Activated T-helper 2 cell treated with anti-CD3 and anti-CD28 coated beads, Interferon-gamma antibody, Interleukin-2, Interleukin-4, amounts not matched to agents 10 μg/mL and 5 μg/mL and 100 μg/mL, durations not matched to agents 14 hours and 24 hours and 36 hours (primary cell): ENCODE measurements at places on chromosomes 16 and 17.

DNA sequence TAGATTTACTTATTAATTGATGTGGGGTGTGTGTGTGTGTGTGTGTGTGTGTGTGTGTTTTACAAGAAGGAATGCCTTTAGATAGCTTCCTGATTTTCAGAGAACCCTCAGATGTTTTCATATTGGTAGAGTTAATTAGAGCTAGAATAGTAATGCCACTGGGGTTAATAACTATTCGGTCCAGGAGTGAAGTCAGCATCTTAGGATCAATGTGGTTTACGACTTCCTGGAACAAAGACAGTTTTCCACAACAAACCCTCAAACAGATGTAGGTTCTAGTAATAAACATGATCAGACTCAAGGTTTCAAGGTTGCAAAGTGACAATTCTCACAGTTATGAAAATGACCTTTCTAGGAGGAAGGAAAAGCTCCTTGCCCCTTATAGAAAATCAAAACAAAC is 12.2 kb upstream of the SLC52A1 start:
- no peak for DNase-seq

- peak; percentile 75 for DNase-seq
Measured at GRCh38 chr17:38898812-38899348, 26.5 kb upstream of the LASP1NB start.

DNA sequence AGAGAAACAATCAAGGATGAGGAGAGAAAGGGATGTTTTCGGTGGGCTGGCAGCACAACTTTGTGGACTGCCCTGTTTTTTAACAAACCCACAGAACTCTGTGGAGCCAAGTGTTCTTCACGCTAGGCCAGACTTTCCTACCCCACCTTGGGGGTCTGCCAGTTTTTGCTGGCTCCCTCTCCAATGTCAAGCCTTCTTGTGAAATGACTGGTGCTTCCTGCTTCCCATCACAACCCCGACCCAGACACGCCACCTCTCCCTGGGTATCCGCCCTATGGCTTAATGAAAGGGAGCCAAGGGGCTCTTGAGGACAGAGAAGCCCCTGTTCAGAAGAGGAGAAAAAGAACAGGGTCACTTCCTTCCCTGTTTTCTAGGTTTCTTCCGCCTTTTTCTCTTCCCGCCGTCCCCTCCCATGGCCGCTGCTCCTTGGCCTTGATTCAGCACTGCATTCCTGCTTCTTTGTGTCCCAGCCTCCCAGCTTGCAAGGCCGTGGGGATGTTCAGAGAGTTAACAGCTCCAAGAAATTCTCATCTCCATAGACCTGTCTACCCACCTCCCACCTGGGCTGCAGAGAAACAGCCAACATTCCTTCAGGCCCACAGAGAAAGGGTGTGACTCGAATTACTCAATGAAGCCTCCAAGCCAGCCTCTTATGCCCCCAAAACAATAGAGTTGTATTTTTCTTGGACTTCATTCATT is 16.5 kb upstream of the SOX9 start:
- DNase-seq, result no peak

DNA sequence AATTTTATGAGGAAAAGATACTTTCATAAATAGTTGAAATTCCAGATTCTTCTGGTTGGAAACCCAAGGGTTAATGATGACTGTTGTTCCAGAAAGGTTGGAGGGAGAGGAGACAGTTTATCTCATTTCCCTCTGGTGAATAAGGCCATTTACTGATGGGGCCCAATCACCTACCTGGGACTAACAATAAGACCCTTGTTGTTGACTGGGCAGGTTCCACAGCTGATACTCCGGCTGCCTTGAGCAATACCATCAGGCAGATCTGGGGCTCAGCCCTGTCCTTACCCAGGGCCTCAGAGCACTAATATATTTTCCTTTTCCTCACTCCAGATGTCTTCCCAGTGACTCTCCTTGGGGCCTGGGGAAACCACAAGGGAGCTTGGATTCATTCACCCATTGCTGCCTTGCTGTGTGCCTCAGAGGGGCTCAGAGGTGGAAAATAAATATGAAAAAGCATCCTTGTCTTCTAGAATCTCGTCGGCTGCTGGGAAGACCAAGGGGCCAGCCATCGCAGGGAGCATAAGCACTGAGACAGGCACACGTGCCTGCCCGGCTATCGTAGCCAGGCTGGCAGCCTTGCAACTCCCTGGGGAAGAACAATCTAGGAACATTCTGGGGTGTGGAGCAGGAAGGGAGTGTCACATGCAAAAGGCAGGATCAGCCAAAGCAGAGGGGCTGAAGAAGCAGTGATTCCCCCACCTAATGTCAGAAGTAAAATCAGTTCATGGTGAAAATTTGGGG is 54.4 kb downstream of the MPRIP start:
- no peak for DNase-seq

DNA sequence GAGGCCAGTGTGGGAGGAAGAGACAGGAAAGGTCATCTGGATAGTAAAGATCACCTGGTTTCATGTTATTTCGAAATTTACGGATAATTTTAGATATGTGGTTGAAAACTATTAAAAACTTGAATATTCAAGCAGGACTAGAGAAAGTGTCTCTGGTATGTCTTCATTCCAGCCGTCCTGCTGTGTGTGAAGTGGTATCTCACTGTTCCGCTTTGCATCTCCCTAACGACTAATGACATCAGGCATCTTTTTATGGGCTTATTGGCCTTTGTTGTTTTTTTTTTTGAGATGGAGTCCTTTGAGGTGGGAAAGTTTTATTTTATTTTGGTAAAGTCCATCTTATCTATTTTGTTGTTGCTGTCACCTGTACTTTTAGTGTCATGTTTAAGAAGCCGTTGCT is 214.4 kb upstream of the CHMP6 start:
- no peak for DNase-seq

DNA sequence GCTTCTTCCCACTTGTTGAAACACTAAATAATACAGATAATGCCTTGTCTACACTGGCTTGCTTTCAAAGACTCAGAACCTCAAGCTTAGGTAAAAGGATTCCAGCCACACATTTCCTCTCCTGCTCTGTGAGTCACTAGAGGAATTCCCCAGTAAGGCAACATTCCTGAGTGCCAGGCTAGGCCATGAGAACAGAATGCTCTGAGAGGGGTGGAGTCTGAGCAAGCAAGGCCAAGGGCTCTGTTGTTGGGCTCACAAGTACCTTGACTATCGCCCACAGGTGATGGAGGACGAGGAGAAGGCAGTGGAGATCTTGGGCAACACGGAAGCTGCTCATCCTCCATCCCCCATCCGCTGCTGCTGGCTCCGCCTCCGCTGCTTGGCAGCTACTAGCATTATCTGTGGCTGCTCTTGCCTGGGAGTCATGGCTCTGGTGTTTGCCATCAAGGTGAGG is 6.7 kb upstream of the PHKG2 start:
- no peak for DNase-seq
